ENCODE measurements at places on chromosomes 4 and X.
A peak's percentile ranks its signal among the peaks of the same experiment; 100 is the strongest.

DNA sequence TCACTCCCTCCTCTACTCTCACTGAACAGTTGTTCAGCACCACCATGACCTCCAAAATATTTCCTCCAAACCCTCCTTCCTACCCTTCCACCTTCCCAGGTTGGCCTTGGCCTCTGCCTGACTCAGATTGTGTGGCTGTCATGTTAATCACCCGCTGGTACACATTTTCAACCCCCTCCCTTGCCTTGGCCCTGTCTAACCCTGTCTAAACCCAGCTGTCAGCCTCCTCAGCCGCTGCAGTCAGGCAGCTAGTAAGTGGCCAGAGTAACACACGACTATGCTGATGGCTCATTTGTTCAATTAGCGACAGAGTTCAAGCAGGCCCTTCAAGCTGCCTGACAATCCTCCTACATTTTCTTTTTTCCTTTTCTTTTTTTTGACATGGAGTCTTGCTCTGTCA, 18.0 kb downstream of the ING2 start:
- DNase-seq, result no peak

DNA sequence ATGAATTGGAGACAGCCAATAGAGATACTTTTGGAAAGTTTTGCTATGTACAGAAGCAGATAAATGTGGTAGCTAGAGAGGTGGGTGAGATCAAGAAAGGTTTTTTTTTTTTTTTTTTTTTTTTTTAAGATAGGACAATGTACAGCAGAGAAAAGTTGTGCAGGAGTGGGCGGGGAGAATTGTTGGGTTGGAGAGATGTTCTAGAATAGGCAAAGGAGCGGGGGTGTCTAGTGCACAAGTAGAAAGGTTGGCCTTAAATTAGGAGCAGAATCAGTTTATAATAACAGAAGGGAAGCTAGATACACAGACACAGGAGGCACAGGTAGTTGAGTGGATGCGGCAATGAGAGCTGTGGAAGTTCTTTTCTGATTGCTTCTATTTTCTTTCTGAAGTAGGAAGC, 66.2 kb upstream of the PGK1 start:
- DNase-seq, result no peak

GRCh38 chr4:166700592-166700991, 533.7 kb downstream of the SPOCK3 start:
- no peak for DNase-seq

GRCh38 chr4:175935016-175935661, 123.1 kb upstream of the GPM6A start:
- no peak for DNase-seq

DNA sequence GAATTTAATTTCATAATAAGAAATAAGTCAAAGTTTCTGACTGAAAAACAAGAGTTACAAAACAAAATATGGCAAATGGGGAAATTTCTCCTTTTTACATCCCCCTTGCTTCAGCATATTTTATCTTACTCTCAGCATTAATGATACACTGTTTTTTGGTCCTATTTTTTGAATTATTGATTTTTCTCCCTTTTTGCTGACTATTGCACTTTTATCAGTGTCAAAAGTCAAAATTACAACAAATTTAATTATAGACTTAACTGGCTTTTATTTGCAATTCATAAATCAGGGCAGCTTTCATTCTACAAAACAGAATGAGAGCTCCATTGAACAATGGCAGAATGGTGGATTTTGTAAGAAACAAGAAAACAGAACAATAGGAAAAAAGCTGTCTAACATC, 901.9 kb downstream of the FAT4 start:
- no peak for DNase-seq

GRCh38 chr4:40963897-40964478, 214.2 kb downstream of the NSUN7 start:
- no peak for DNase-seq

DNA sequence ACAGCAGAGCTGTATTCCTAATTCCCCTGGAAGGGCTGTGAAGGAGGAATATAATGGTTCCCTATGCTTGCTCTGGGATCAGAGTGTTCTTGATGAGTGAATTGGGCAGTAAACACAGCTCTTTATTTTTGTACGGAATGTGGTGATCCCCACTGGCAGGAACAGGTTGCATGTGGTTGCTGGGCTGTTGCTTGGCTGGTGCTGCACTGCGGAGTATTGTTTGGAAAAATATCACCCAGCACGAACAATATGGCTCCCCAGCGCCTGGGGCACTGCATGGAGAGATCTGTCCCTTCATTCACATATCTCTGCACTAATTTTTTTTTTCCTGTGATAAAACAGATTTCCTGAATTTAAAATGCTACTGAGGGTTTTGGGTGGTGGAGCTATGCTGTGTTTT, 119.7 kb downstream of the MGST2 start:
- no peak for DNase-seq

DNA sequence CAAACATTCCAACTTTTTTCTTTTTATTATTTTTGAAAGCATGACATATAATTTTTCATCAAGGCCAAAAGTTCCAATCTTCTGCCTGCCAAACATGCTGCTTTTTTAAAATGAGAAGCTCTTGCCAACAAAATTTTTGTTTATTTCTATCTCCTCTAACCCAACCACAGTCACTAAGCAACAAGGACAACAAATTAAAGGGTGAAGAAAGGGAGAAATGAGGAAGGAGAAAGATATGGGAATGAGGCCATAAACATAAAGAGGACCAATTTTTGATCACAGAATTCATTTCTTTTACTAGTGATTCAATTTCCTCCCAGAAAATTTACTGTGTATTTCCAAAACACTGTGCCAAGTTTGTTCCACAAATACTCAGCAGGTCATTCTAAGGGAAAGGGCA, 537.0 kb upstream of the DIAPH2 start:
- no peak for DNase-seq

DNA sequence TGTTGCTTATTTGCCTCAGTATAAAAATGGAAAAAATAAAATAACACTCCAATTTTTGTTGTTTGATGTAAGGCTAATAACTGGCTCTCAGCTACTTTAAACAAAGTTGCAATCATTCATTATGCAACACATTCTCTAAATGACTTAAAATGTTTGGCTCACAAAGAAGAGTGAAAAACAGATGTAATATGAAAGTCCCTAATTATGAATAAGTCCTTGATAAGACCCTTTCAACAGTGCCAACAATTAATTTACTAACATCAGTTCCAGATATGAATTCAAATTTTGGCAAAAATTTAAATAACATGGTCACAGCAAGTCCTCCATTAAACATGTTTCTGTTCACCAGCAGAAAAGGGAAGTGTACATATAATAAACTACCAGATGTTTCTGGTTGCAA, 69.8 kb downstream of the PAPSS1 start:
- no peak for DNase-seq

GRCh38 chrX:131792356-131792749, 230.7 kb upstream of the STK26 start:
- no peak for DNase-seq

GRCh38 chrX:66200050-66200664, 36.1 kb downstream of the HEPH start:
- DNase-seq, result no peak

DNA sequence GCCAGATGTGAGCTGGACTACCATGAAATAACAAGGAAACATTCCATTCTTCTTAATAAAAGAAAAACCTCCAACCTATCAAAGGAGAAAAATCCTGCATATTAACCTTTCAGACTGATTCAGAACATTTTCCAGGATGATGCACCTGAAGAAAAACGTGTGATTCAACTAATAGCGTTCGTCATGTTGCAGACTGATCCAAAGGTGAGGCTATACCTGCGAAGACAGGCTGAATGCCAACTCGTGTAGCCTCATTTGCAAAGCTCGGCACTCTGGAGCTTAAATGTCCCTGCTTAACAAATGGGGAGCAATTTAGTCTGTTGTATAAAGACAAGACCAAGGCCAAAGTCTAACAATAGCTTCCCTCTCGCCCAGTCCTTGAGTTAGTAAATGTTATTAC, 172.0 kb upstream of the NOCT start:
- no peak for DNase-seq

DNA sequence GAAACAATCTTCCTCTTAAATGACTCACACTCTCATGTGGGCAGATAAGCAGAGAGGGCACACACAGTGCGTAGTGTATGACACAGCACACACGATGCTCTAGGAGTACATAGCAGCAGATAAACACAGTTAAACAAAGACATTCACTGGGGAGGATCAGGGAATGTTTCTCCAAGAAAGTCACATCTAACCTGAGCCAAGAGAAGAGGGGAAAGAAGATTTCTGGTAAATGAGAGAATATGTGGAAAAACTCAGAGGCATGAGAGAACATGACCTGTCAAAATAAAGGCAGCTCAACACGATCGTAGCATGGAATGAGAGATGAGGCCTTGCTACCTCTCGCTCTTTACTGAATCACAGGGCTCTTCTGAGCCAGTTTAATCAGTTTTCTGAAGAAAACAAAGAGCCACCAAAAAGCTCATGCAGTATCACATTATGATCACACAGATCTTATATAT, 251.0 kb downstream of the ANK2 start:
- DNase-seq, result no peak

DNA sequence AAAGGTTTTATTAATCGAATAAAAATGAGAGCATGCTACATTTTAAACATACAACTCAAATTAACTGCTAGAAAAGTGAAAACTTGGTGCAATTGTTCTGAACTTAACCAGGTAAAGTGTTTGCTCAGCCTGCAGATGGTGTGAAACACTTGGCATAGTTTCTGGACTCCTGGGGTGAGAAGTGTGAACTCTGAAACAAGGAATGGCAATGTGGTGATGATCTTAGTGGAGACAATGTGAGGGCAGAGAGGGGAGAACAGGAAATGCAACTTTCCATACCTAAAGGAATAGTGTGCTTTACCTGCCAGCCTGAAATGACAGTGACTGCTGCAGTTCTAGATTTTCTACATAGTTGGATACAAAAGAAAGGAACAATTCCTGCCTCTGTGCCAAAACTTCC, 57.4 kb downstream of the CCSER1 start:
- no peak for DNase-seq

DNA sequence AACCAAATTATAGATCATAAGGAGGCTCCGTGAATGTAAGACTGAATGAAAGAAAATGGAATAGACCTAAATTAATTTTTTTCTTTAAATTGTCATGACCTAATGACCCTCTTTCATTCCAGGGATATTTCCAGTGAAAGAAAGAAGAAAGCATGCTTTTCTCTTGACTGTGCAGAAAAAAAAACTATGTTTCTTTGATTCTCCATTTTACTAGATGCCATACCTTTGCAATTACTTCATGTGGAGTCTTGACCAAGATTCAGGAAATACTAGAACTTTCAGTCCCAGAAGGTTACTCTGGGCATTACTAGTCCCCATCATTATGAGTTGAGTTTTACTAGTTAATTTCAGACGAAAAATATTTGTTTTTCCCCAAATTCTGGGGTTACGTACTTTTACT, 6.4 kb upstream of the COMMD8 start:
- peak; percentile 53 for DNase-seq

GRCh38 chr4:87716371-87717265, 66.5 kb downstream of the DMP1 start:
- no peak for DNase-seq

- no peak for DNase-seq
Observed at GRCh38 chr4:108350332-108350731, 181.6 kb upstream of the LEF1 start.

GRCh38 chrX:39144956-39145355, 343.7 kb downstream of the MID1IP1 start:
- DNase-seq, result no peak

DNA sequence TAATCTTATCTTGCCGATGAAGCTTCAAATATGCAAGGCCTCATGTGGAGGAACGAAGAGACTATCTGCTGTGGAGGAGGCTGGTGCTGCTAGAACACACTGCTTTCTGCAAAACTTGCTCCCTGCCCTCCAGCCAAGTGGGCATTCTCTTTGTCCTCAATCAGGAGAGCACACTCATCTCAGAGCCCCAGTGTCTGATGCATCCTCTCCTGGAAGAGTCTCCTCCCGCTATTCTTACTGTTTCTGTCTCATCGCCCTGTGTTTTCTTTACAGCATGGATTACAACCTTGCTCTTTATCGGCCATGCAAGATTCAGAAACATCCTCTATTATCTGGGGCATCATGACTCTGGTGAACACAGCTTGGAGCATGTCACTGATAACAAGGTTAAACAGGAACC, 68.2 kb upstream of the MTNR1A start:
- DNase-seq, result no peak

- DNase-seq, result no peak
Observed at GRCh38 chr4:59685626-59686025, 1514.5 kb upstream of the ADGRL3 start.

- no peak for DNase-seq
Observed at GRCh38 chr4:35038845-35039244, 1205.5 kb downstream of the ARAP2 start.

- DNase-seq, result no peak
Observed at GRCh38 chr4:74490736-74491135, 45.8 kb downstream of the AREG start.

DNA sequence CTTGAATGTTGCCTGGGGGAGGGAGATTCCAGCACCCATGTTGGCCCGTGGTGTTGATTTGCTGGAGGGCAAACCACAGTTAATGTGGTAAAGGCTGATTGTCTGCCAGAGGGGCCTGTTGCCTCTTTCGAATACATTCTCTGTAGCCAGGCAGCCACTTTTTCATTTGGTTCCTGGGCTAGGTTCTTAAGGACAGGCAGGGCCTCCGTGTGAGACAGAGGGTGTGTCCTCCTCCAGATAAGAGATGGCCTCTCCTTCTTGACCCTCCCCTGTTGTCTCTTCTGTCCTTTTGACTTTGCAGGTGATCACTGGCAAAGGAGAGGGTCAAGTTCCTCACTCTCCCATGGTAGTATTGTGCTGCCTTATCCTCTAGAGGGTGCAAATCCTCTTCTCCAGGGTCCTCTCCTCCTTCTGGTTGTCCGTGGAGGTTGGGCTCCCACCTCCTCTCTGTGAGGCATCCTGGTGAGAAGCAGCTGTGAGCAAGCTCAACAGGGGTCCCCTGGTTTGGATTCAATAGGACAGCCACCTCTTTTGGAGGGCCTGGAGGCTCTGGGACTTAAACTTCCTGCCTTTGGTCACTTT, 44.9 kb downstream of the ZNF182 start:
- DNase-seq, result no peak

DNA sequence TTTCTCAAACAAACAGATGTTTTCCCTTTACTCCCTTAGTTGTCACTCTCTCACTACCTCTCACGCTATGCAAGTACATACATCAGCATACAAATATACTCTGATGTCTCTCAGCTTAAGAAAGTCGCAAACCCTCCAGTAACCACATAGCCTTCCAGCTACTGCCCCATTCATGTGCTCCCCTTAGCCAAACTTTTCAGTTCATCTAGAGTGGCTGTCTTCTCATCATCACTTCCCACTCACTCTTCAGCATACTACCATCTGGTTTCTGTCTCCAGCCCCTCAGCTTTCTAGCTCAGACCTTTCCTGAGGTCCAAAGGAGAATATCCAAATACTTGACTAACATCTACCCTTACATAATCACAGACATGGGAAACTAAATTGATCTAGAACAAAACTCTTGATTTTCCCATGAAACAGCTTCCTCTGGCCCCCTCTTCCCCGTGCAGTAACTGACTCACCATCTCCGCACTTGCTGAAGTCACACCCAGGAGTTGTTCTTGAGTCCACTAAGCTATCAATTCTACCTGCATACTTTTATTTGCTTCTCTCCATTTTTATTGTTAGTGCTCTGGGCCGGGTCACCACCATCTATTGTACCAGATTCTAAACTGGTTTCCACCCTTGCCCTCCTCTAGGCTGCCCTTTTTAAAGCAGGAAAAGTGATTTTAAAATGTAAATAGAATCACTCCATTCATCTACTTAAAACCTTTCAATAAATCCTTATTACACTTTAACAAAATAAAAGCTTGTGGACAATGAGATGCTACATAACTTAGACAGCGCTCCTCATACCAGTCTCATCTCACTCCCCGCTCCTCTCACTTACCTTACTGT, 57.2 kb downstream of the CASP6 start:
- no peak for DNase-seq

- no peak for DNase-seq
Observed at GRCh38 chr4:116400480-116400879, 684.9 kb downstream of the TRAM1L1 start.
